ENCODE measurements at places on chromosomes 5 and 9. TPM values are rescaled to one million over a fixed set of nuclear protein-coding genes. Genes with fewer than 3 reads are reported as not detected.

DNA sequence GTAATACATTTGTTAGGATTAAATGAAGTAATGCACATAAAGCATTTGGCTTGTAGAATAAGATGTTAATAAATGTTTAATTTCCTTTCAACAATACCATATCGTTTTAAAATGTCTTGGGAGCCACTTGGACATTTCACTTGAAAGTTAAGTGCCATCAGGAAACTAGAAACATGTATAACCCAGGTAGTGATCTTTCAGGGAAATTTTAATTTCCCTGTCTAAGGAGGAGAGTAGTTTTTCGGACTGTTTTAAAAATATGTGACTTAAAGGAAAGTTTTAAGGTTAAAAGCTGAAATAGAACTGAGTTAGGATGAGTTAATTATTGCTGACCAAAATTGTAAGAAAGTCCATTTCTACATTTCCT lies 18.0 kb downstream of the CDC42SE2 start:
- DNase-seq, result no peak

DNA sequence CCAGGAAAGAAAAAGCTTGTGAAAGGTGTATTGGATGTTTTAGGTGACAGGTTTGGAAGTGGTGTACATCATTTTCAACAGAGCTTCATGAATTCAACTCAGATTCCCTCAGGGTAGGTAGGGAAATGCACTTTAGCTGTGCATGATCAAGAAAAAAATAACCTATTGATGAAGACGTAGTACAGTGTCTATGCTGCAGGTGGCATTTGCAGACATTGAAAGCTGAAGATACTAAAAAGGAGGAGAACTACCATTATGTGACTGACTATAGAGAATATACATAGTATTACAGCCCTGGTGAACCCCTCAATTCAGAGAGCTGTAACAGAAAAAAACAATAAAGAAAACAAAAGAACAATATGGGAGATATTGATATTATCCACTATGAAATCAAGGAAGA lies 2344.7 kb upstream of the ACO1 start:
- DNase-seq, result no peak

DNA sequence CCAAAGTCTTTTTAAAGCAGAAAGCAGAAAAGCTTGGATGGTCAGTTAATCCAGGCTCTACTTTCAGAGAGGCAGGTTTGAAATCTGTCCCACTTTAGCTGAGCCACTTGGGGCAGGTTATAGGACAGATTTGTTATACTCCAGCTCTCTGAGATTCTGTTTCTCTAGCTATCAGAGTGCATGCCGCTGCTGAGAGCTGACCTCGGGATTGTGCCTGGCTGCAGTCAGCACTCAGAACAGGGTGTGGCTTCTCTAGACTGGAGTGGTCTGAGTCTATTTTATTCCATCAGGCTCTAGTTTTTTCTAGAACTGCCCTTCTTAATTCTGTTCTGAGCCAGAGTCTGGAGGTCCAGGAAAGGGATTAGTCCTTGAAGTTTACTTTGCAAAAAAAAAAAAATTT lies 67.7 kb downstream of the NDFIP1 start:
- DNase-seq, result no peak

DNA sequence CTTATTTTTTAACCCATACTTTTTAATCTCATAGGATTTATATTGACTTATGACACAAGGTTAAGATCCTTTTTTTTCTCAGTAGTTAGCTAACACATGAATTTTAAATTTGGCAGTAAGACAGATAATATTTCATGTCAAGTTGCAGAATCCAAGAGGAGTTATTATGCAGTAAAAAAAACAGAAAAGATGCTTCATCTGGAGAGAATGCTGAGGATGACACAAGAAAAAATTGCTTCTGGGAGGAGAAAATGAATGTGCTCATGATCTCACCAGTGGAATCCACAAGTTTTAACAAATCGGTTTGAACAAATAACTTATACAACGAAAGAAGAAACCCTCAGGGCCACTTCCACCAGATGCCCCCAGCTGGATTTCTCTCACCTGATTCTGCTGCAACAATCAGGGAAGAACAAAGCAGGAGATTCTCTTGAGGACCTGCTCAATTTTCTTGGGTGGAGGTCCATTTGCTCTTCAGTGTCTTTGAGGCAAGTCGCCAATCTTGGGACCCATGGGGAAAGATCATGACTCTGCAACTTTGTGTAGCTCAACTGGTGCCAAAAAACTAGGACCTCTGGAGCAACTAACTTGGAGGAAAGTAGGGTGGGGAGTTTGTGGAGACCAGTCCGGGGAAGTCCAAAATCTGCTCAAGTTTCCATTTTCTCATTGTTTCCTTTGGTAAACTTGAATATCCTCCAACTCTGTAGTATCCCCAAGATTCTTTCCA lies 50.5 kb upstream of the TNFSF15 start:
- DNase-seq, result peak; percentile 82

DNA sequence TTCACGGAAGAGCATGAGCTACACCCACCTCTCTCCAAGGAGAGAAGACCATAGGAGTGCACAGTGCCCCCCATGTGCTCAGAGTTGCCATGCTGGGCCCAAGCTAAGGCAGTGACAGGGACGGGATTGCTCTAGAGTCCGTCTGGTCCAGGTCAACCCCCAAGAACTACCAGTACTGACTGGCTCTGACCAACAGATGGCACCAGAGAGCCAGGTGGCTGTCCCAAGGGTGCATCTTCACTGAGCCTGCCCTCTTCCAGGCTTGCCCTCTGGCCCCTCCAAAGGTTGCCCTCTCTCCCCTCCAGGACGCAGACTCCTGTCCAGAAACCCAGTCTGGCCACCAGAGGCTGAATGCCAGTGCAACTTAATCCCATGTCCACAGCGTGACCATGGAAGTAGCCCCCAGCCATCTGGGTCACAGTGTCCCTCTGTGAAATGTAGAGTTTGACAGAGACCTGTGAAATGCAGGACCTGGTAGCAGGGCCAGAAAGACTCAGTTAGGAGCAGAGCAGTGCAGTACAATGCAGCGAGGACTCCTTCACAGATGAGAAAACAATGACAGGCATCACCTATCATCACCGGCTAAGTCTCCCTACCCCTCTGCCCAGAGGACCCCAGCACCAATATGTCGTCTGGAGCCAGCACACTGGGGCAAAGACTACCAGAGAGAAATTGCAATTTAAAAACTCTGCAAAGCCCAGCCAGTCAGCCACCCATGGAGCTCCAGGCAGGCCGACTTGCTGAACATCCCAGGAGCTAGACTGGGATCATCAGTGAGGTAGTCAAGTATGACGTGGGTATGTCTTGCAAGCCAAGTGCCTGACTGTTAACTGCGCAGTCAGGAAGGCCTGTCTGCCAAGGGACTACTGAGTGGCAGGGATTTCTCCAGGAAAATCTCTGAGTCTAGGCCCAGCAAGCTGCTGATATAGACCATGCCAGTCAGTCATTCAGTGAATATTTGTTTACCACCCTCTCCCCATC lies 7.7 kb upstream of the SKP1 start:
- peak; percentile 56 for DNase-seq

GRCh38 chr9:81634915-81635516 lies 54.3 kb downstream of the TLE1 start:
- DNase-seq, result peak; percentile 79

- DNase-seq, result no peak
These were observed 61.3 kb downstream of the S1PR3 start for GRCh38 chr9:89052470-89053097.

- DNase-seq, result no peak
These were observed 111.0 kb downstream of the DMAC1 start for GRCh38 chr9:7688626-7689025.

- DNase-seq, result no peak
These were observed 28.1 kb downstream of the FRMPD1 start for GRCh38 chr9:37678789-37679273.

DNA sequence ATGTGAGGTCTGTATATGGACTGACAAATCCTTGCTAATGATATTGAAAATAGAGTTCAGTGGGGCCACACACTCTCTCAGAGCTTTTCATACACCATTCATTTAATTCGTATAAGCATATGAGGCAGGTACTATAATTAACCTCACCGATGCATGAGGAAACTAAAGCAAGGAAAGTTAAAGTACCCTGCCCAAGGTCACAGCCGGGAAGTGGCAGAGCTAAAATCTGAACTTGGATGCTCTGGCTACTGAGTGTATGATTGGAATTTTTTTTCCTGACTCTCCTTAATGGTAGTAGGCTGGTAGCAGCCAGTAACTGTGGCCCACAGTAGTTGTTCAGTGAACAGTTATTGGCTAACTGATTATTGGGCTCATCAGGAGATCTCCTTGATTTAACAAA lies 135.3 kb downstream of the NUDT12 start:
- no peak for DNase-seq

- no peak for DNase-seq
These were observed 146.6 kb downstream of the EFNA5 start for GRCh38 chr5:107524111-107524510.

GRCh38 chr5:181188700-181189362 lies 16.2 kb downstream of the TRIM7 start:
- DNase-seq, result peak; percentile 66

GRCh38 chr5:27191786-27192510 lies 153.6 kb upstream of the CDH9 start:
- peak; percentile 10 for DNase-seq

CACNA1B gene
- 0.02 TPM for polyA plus RNA-seq

ANKRD31 gene
- not detected for polyA plus RNA-seq

DNA sequence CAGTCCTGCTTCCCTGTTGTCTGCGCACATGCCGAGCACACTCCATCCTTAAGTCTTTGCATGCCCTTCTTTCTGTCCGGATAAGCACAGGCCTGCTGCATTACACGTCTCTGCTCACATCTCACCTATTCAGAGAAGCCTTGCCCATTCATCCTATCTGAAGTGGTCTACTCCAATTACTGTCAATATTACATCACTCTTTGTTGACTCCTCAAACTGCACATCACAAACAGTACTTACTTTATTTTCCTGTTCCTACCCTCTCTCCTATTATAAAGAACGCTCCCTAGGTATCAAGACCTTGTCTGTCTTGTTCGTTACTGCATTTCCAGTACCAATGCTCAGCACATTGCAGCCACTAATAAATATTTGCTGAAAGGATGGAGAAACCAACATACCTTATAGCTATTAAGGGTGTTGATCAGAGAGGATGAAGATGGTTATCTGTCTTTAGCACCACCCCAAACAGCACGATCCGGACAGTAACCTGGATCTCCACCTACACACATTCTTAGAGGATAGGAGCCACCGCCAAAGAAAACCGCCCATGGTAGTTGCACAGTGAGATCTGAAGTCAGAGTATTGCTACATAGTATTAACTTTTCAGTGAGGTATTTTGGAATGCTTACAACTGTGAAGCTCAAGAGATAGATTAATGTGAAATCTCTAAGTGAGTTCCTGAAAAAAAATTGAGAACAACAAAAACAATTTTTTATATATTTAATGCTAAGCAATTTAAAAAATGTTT lies 1.6 kb upstream of the PRRC1 start:
- no peak for DNase-seq

GRCh38 chr9:132210472-132211145 lies 48.8 kb downstream of the NTNG2 start:
- DNase-seq, result peak; percentile 94

- DNase-seq, result no peak
These were observed 212.8 kb downstream of the PIK3R1 start for GRCh38 chr5:68428231-68428811.

DNA sequence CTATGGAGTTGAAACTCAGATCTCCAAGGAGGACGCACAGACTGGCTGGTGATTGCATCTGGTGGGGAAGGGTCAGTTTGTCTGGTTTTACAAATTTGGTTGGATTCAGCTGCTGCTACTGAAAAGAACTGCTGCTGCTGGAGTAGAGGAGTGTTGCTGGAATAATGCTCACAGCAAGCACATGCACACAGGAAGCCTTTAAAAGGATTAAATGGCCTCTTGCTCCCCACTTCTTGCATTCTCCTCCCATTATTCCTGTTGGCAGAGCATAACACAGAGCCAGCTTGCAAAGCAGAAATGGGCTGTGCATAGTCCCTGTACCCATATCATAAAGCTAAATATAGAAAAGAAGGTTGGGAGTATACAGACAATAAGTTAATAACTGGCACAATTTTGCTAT lies 16.6 kb downstream of the ZNF474 start:
- no peak for DNase-seq
